ENCODE measurements at places on chromosomes 5 and 9.
A peak's percentile ranks its signal among the peaks of the same experiment; 100 is the strongest.

GRCh38 chr5:90844931-90845330 lies 286.3 kb downstream of the ADGRV1 start:
- DNase-seq, result no peak

DNA sequence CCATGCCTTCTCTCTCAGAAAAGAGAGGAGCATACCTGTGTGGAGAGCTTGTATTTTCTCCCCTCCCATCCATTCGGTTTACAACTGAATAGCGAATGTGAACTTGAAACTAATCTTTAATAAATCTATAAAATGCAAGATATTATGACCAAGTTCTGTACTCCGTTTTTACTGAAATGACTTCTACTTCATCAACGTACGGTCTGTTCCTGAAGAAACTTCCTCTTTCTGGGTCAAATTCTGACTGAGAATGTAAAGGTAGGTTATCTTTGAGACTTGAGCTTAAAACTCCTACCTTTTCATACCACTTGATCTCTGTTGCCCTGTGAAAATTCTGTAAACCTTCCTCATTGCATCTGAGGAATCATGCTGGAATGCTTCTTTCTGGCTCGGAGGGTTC lies 4.2 kb upstream of the CTNNAL1 start:
- DNase-seq, result no peak

GRCh38 chr9:95102572-95102971 lies 214.9 kb downstream of the FANCC start:
- DNase-seq, result no peak

DNA sequence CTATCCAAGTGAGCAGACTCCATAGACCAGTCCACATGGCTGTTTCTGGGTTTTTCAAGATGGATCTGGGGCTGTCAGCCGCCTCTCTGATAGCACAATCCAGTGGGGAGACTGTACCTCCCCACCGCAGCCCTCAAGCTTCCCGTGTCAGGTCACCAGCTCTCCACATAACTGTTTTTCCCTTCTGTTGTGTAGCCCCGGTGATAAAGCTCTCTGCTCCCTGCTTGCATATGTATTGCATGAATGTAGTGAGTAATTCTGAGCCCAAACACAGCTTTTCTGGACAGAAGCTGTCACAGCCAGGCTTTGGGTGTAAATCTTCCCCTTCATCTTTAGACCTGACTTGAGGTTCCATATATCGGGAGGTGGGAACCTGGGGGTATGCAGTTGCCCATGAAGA lies 23.1 kb upstream of the CFAP157 start:
- no peak for DNase-seq

DNA sequence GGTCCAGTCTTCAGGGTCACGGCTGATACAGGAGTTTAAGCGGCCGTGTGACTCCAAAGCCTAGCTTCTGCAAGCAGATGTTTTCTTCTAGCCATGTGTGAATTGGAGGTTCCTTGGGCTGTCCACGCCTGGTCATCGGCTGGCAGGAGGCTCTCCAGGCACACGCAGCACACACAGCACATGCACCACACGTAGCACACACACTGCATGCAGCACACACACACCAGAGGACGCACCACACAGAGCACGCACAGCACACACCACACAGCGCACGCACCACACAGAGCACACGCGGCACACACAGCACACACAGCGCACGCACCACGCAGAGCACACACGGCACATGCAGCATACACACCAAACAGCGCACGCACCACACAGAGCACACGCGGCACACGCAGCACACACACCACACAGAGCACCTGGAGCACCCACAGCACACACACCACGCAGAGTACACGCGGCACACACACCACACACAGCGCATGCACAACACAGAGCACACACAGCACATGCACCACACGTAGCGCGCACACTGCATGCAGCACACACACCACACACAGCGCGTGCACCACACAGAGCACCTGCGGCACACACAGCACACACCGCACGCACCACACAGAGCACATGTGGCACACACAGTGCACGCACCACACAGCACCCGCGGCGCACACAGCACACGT lies 234.3 kb downstream of the FANCC start:
- DNase-seq, result no peak

- peak; percentile 71 for DNase-seq
Observed at GRCh38 chr5:178672630-178673029, 45.8 kb upstream of the CLK4 start.

GRCh38 chr5:124057724-124058231 lies 545.8 kb downstream of the CSNK1G3 start:
- no peak for DNase-seq

DNA sequence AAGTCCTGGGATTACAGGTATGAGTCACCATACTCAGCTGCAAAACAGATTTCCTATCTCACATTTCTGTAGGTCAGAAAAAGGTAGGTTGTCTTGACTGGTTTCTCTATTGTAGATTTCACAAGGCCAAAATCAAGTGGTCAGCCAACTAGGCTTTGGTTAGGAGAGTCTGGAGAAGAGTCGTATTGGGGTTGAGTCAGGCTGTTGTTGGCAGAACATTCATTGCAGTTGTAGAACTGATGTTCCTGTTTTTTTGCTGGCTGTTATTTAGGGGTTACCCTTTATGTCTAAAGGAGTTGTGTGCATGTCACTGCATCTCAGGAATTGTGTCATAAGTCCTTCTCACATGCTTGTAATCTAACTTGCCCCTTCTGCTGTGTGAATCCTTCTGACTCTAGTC lies 814.2 kb upstream of the GRAMD2B start:
- peak; percentile 3 for DNase-seq

DNA sequence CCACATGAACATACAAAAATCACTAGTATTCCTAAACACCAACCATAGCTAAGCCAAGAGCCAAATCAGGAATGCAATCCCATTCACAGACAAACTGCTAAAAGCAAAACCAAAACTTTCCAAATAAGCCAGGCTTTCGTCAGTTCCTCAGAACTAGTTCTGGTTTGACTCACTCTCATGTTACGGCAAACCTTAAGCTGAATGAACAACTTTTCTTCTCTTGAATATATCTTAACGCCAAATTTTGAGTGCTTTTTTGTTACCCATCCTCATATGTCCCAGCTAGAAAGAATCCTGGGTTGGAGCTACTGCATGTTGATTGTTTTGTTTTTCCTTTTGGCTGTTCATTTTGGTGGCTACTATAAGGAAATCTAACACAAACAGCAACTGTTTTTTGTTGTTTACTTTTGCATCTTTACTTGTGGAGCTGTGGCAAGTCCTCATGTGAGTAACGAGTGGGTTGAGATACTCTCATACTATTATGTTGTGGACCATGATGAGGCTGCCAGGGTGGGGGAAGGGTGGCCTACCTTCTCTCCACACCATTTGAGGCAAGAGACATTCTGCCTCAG lies at the start of gene PDCD1LG2:
TSS of gene PDCD1LG2 (plus strand) at position 172 of the 572 bp plus-strand sequence. CDS start 12,016 bp downstream, outside the sequence.
- peak; percentile 91 for DNase-seq

- DNase-seq, result no peak
Observed at GRCh38 chr5:33635582-33635981, 194.8 kb downstream of the TARS1 start.

DNA sequence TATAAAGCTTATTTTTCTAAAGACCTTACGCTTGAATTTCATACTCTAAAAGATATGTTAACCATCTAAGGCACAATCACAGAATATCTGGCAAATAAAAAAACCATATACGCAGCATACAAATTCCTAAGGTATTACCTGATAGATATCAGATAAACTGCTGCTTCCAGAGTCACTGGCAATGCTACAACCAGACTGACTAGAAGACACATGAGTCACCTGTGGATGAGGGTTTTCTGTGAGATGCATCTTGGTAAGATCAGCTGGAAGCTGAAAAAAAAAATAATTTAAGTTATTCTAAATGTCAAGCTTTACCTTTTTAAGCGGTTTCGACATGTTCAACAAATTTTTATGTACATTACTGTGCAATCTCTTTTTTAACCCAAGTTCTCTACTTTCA lies 113.8 kb downstream of the RAPGEF6 start:
- no peak for DNase-seq

DNA sequence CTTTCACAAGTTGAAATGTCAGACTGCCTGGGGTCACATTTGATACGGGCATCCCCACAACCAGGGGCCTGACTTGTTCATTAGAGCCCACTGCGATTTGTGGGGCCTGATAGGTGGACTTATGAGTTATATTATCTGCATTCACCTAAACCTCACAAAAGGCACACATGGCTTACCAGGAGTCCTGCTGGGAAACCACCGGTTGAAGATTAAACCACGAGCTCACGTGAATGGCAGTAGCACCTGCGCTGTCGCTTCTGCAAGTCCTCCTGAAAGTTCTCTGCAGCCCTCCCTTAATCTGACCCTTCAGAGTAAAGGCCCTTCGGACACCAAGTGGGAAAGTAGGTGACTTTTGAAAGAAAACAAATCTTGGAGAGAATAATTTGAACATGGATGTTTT lies 68.9 kb downstream of the PPIC start:
- DNase-seq, result no peak

GRCh38 chr9:36988848-36989247 lies 45.2 kb downstream of the PAX5 start:
- DNase-seq, result no peak

DNA sequence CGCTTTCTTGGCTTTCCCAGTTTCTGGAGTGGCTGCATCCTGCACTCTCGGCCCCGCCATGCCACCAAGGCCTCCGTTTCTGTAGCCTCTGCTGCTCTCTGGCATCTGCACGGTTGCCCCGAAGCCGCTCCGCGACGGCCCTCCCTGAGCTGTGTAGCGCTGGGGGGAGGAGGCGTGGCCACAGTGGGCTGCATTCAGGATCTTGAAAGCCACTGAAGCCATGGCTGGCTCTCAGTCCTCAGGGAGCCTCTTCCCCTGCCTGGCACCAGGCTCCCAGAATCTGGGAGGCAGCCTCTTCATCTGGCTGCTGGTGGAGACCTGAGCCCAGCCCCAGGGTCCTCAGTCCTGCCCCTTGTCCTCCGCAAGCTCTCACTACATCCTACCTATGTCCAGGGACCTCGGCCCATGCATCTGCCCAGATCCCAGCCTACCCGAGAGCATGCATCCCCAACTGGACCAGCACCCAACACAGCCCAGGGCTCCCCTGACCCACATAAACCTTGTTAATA lies 25.1 kb downstream of the PAEP start:
- DNase-seq, result no peak

GRCh38 chr5:150535611-150536010 lies 27.7 kb downstream of the NDST1 start:
- DNase-seq, result no peak

- DNase-seq, result no peak
Observed at GRCh38 chr9:121663591-121663990, 12.2 kb downstream of the DAB2IP start.

DNA sequence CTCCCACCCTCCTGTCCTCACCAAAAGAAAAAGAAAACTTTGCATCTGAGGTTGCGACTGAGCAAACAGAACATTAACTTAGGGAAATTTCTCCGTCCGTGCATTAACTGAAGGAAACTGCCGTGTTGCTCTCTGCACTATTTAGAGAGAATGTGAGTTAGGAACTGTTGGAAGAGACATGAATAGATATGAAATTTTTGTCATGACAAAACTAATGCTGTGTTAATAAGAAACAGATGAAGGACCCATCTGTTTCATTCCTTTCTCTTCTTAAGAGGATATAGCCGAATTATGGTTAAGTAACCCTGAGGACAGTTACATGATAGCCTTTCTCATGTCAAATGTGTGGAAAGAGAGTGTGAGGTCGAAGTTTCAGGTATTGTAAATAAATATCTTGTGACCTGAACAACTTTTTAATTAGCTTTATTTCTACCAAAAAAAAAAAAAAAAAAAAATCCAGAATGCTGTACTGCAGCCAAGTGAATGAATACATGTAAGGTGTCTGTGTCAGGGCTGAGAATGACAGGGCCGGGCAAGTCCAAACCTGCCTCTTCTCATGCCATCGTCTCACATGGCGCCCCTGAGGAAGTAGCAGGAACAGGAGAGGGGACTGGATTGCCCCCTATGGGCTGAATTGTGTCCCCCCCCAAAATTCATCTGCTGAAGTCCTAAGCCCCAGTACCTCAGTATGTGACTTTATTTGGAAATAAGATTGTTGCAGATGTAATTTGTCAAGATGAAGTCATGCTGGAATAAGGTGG lies 35.6 kb upstream of the ANKRD33B start:
- no peak for DNase-seq

DNA sequence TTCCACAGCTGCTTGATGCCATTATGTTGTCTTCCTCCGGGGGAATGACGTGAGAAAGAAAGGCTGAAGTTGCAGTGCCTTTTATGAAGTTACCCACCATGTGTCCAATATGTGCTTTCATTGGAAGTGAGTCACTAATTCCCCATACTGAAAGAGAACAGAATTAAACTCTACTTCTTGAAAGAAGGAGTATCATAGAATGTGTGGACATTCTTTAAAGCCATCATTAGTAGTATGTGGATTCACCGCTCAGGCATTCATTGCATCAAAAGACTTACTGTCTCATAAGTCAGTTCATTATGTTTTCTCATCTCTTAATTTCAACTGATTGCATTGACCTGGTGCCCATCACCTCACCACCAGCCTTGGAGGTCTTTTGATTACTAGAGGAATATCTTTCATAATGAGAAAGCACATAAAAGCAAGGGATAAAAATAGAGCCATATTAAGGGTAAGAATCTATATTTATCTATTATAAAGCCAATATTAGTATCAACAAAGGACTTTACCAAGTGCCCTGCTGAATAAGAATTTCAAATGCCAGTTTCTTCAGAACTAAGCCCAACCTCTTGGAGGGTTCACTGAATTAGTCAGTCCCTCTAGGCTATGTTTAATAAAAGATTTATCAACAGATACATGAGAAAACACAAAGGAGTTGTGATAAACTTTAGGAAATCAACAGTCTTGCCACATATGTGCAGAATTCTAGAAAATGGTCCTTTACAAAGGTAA lies 516.1 kb downstream of the NTRK2 start:
- no peak for DNase-seq

- DNase-seq, result no peak
Observed at GRCh38 chr5:25858019-25858418, 1180.4 kb downstream of the CDH9 start.

DNA sequence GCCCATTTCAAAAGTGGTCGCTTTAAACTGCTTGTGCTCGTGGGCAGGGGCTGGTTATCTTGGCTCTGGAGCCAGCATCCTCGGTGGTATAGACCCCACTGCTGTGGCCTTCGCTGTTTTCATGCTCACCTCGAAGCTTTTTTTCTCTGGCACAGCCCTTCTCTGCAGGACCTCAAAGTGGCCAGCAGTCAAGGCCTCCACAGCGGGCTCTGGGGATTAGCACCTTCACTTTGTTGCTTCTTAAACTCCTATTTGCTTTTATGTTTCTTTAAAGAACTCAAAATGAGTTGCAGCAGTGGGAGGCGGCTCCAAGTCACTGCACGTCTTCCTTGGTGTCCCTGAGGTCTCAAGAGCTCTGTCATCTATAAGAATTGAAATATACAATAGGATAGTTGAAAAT lies 165.1 kb downstream of the CACNA1B start:
- DNase-seq, result no peak

Data from suppressor macrophage treated with lipopolysaccharide for 1 hour (primary cell).